Left ventricle myocardium inferior (tissue), 1 donor: ENCODE measurements at places on chromosomes 5 and 9. TPM values are rescaled to one million over a fixed set of nuclear protein-coding genes. Genes with fewer than 3 reads are reported as not detected.

JAKMIP2 gene
- total RNA-seq = 0.41 TPM

PCDHA3 gene
- total RNA-seq = not detected

HK3 gene
- 3.5 TPM for total RNA-seq

CD72 gene
- 0.63 TPM for total RNA-seq

PDLIM4 gene
- 4.8 TPM for total RNA-seq

DNA sequence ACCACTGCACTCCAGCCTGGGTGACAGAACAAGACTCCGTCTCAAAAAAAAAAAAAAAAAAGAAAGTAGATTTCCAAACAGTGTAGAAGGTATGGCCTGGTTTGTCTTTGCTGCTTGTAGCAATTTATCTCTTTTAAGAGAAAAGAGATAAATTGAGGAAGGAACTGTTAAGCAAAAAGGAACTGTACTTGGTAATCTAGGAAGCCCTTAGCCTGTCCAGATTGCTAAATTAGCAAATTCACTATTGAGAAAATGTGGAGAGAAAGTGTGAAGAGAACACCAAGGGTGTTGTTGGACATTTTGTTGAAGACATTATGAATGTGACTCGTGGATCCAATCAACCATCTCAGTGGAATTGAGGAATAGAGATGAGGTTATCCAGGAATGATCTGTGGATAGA, 13.0 kb upstream of the SUSD3 start:
- DNase-seq = no peak

- DNase-seq = no peak
These were observed 13.5 kb downstream of the ADAMTS2 start for GRCh38 chr5:179331591-179332375.
